ENCODE measurements at places on chromosomes 11 and 22.

DNA sequence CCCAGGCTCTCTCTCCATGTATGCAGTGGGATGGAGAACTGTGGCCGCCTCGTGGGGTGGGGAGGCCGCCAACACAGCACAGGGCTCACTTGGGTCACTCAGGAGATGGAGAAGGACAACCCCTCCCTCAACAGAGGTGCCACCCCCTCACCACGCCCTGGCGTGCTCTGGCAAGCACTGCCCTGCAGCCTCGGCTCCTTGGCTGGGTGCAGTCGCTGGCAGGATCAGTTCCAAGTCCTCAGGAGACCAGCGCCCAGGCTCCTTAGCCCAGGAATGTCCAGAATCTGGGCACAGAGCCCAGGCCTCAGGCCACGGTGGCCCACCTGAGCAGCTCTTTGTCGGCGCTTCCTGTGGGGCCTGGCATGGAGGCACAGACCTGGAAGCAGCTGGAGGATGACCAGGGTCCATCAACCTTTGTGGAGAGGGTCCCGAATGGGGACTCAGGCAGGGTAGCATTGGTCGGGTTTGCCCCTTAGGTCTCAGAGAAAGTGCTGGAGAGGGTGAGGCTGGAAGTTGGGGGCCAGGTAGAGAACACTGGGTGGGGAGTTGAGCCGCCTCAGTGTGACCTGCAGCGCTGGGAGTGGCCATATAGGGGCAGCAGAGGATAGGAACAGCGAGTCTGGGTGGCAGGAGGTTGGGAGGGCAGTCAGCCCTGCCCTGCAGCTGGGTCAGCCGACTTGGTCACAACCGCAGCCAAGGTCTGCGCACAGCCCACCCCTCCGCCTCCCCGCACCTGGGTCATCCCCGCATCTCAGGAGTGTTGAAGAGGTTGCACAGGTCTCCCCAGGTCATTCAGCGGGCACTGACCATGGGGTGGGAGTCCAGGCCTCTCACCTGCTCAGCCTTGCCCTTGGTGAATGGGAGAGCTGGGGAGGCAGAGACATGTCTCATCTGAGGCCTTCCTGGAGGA, 8.2 kb downstream of the SUSD2 start:
- DNase-seq, result peak; percentile 59

GRCh38 chr22:22931557-22932270, 44.1 kb downstream of the IGLL5 start:
- no peak for DNase-seq

DNA sequence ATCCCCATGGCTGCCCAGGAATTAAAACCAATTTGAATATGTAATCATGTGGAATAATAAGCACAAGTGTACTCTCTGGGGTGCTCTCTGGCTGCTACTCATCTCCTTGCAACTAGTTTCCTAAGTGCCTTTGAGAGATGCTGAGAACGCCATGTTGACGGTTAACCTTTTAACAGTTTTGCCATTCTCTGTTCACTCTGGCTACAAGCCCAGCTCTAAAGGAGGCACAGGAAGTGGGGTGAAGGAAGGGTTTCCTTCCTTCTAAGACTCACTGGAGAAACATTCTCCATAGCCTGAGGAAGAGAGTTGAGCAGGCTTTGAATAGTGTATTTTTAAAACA, 122.0 kb upstream of the ZC3H12C start:
- no peak for DNase-seq

GRCh38 chr11:60905047-60905446, 1.3 kb downstream of the PRPF19 start:
- DNase-seq, result no peak

DNA sequence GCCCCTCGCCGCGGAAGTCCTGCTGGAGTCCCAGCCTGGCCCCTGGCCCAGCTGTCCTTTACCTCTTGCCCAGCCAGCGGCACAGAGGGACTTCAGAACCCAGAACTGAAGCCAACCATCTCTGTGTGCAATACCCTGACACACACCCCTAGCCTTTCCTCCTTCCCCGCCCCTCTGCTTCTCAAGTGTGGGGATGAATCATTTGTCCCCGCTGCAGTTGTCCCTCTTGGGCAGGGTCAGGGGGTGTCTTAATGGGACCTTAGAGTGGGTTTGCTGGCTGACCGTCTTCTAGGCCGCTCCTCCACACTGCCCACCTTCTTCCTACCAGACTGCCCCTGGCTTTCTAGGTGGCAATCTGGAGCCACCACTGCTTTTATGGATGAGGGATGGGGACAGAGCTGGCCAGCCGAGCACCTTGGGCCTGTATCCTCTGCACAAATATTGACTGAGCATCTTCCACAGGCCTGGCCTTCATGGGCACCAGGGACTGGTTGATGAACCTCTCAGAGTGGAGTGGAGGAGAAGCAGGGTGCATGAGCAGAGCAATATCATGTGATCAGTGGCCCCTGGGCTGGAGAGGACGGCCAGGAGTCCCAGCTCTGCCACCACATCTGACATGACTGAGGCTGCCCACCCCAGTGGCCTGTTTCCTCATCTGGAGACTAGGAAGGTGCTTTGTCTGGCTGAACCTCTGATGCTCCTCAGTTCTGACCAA, 668 bp upstream of the CHST1 start:
- DNase-seq, result no peak

- DNase-seq, result no peak
Measured at GRCh38 chr11:26985943-26986342, 8.0 kb upstream of the FIBIN start.

GRCh38 chr11:82858556-82859091, 41.6 kb downstream of the PRCP start:
- no peak for DNase-seq

DNA sequence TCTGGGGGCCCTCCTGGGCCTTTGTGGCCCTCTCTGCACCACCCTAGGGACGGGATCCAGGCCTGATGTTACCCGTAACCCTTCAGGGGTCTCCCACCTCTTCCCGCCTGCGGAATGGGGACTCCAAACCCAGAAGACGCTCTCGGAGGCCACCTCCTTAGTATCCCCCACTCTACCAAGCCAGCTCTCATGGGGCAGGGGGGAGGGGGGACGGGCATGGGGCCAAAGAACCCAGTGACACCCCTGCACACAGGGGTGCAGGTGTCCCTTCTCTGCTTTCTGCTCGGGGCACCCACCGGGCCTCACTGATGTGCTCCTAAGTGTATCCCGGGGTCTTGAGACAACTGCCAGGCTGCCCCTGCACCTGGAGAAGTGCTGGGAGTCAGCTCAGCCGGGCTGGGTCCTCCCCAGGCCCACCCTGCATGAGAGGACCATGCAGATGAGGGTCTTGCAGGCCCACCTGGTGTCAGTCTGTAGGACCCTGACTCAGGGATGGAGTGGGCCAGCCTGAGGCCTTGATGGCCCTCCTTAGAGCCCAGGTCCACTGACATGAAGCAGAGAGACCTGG, 176.9 kb downstream of the IGLL1 start:
- peak; percentile 27 for DNase-seq

- no peak for DNase-seq
Measured at GRCh38 chr11:69496202-69496557, 14.7 kb downstream of the LINC01488 start.

DNA sequence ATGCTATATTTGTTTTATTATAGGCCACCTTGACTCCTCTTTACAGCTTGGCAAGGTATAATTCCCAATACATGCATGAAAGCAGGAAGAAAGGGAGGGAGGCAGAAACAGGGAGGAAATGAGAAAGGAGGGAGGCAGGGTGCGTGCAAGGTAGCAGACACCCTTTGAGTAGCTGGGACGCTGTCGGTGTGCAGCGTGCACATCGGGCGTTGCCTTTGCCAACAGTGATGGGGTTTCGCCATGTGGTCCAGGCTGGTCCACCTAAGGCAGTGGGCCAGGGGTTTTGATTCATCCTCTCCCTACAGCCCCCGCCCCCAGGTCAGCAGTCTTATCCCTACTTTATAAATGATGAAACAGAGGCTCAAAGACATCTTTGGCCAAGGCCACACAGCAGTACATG, 25.0 kb upstream of the PHF21B start:
- no peak for DNase-seq

DNA sequence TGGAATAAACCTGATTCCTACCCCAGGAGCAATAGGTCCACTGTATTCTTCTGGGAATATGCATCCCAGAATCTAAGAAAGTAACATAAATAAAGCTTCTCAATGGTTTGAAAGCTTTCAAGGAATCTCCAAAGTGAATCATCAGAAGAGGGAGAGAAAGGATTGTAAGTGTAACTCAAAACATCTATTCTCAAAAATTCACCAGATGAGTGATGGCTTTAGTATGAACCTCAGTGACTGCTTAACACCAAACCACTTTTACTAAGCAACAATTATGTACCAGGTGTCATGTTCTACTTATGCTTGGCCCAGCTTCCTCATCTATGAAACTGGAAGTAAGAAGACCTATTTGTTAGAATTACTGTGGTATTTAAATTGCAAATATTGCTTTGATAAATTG, 7.4 kb downstream of the RAB38 start:
- DNase-seq, result no peak

GRCh38 chr11:111259896-111260295, 14.4 kb downstream of the POU2AF2 start:
- no peak for DNase-seq

DNA sequence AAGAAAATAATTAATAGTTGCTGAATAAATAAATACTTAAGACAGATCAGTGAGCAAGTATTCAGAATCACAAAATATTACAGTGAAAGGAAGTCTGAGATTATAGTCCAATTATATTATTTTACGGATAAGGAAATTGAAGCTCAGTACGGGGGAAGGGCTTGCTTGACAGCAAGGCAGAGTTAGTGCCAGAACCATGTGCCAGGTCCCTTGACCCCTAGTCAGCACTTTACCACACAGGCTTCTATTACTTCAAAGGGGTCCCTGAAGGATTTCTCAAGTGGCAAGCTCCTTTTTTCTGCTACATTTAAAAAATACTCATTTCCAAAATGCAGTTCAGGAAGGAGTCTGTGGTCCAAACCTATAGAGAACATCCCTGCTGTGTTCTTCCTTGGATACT, 85.3 kb downstream of the CLPB start:
- no peak for DNase-seq

DNA sequence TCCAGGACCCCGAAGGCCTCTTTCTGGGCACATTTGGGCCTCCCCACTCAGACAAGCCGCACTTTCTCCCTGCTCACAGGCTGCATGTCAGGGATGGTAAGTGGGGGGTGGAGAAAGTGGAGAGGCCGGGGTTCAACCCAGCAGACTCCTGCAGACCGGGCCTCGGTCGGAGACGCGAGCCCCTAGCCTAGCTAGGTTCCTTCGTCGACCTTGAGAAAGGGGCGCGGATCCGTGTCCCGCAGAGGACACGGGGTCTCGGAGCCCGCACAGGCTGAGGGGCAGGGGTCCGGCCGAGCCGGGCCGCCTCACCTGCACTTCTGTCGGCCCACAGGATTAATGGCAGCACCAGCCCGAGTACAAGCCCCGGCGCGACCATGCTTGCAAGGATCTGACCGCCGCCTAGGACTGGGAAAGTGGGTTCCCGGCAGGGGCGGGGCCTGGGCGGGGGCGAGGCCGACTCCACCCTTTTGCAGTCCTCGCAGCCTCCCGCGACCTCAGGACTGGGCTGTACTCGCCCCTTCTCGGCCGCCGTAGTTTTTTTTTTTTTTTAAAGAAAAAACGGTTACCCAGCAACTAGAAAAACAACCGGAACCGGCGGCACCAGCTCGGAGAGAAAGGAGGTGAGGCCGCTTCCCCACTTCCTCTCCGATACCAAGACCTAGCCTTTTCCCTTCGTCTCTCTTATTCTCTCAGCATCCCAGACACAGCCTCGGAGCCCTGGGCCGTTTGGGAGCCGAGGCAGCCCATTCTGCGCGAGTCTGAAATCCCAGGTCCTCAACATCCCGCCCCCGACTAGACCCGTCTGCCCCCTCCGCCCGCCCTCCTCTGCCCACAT, at the start of the genes SIAE and SPA17:
SIAE (minus strand) TSS at position 407 of the 835 bp plus-strand sequence; CDS start at position 376, 31 bp downstream.
SPA17 (plus strand) TSS at position 572 of the 835 bp plus-strand sequence. CDS start 1,361 bp downstream, outside the sequence.
- peak; percentile 90 for DNase-seq

GRCh38 chr11:116233561-116233960, 539.2 kb downstream of the BUD13 start:
- DNase-seq, result no peak

GRCh38 chr22:28116219-28116673, 197.2 kb upstream of the PITPNB start:
- no peak for DNase-seq

DNA sequence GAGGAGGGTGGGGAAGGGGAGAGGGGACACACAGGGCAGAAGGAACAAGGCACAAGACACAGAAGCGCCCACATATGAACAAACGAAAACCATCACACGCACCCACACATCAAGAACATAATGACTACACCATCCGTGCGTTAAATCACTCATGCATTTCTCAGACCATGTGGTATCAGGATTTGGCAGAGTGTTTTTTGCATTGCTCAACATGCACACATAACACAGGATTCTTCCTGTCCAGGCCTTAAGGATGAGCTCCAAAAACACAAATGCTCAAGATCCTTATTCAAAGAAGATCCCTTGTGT, 309.5 kb downstream of the CADM1 start:
- no peak for DNase-seq

GRCh38 chr11:59716051-59716450, 2.4 kb upstream of the OR10V1 start:
- DNase-seq, result no peak

DNA sequence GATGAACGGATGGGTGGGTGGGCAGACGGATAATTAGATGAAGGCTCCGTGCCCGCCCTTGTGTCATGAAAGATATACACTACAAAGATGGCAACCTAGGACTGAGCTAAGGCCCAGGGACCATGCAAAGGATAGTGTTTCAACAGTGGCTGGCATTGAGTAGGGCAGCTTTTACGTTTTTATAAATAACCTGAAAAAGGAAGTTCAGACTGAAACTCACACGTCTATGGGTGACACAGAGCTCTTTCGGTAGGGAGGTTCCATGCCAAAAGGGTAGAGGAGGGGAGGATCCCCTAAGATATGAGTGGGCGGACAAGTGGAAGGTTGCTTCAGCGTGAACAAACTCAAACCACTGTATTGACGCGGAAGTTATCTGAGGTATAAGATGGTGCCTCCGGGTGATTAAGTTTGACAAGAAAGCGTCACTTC, 90.5 kb downstream of the UBASH3B start:
- peak; percentile 57 for DNase-seq

- no peak for DNase-seq
Measured at GRCh38 chr11:44858796-44859527, 91.7 kb downstream of the TP53I11 start.

DNA sequence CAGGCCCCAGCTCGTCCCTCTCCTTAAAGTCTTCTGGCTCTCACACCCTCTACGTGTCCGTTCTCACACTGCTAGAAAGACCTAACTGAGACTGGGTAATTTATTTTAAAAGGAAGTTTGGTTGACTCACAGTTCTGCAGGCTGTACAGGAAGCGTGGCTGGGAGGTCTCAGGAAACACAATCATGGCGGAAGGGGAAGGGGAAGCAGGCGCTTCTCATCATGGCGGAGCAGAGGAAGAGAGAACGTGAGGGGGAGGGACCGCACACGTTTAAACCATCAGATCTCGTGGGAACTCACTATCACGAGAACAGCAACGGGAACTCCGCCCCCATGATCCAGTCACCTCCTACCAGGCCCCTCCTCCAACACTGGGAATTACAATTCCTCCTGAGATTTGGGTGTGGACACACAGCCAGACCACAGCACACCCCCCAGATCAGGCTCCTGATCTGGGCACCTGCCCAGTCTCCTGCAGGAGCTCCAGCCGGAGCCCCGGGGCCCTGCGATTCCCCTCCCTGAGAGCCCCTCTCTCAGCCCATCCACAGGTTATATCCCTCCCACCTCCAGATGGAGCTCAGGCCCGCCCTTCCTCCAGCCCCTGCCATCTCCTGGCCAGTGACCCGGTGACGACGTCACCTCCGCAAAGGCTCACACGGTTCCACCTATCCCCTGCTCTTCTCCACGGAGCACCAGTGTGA, 170.2 kb downstream of the BRD1 start:
- DNase-seq, result peak; percentile 83

- DNase-seq, result no peak
Measured at GRCh38 chr11:92552942-92553341, 328.3 kb downstream of the FAT3 start.

All from activated T-cell treated with anti-CD3 and anti-CD28 coated beads, Interleukin-2, amount 50 U/mL, for 24 hours (primary cell).